ENCODE measurements at places on chromosomes 3 and 15.

- DNase-seq, result no peak
These were observed 151.8 kb downstream of the MEX3B start for GRCh38 chr15:81894061-81894460.

DNA sequence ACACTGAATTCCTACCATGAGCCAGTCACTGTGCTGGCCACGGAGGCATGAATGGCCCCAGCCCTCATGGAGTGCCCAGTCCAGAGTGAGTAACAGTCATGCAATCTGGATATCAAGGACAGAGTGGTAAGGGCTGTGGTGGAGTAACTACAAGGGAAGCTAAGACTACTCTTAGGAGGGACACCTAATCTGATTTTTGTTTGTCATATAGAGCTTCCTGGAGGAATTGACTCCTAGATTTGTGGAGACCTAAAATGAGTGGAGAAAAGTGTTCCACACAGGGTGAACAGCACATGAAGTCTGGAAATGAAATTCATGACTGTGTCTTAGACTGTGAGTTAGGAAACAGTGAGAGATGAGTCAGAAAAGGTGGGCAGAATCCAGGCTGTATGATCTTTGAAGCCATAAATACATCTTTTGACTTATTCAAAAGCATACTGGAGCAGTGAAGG lies 219.9 kb downstream of the NFKBIZ start:
- DNase-seq, result no peak

GRCh38 chr3:190224863-190225692 lies 97.2 kb downstream of the CLDN1 start:
- DNase-seq, result no peak

DNA sequence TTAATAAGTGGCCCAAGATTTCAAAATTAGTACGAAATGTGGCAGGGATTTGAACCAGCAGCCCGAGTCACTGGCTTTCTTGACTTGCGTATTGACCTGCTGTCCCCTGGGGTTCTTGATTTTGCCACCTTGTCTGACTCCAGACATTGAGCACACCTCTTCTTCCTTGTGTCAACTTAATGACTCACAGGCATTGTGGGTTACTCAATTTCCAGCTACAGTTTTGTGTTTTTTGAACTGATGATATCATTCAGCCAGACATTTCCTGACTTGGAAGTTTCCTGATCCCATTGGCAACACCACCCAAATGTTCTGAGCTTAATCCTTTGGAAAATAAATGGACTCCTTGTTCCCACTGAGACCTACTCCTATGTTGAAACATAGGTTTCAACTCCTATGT lies 64.2 kb downstream of the MOBP start:
- DNase-seq, result no peak

DNA sequence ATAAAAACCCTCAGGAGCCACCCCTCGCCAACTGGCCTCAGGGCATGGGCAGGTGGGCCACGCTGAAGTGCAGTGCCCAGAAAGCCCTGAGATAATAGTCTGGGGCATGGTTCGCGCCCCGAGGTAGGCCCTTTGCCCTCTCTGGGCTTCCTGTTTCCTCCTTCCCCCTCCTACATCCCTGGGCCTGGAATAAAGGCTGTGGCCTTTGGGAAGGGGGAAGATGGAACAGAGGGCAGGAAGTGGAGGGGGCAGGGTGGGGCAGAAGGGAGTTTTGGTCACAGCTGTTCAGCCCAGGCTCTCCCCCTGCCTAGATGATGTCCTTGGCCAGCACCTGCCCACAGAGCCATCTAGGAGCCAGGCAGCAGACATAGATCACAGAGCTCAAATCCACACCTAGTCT lies 11.3 kb downstream of the CSRNP1 start:
- no peak for DNase-seq

- no peak for DNase-seq
These were observed 25.7 kb downstream of the TGFBR2 start for GRCh38 chr3:30632065-30632464.

DNA sequence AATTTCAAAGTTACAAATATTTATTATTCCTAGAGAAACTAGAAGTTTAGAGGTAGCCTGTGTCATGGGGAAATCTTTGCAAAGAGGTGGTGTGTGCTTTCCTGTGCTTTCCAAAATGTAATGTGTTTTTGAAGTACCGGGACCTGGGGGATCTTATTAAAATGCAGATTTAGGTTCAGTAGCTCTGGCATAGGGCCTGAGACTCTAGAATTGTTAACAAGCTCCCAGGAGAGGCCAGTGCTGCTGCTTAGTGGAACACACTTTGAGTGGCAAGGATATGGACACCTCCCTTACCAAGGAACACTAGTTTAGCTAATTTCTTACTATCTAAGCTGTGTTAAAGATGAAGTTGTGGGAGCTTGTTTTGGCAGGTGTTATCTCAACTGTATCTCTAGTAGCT lies 428.9 kb downstream of the VGLL3 start:
- no peak for DNase-seq

- DNase-seq, result no peak
These were observed 145.0 kb downstream of the STAC start for GRCh38 chr3:36525115-36525801.

- DNase-seq, result no peak
These were observed 443.9 kb downstream of the DIPK2A start for GRCh38 chr3:144415492-144415891.

All from immature natural killer cell (primary cell).